ENCODE measurements at places on chromosomes 5 and 9. TPM values are rescaled to one million over a fixed set of nuclear protein-coding genes. Genes with fewer than 3 reads are reported as not detected.

Gene SPINK13
- total RNA-seq, result 0.37 TPM

Gene ACTBL2
- 0.11 TPM for total RNA-seq

Gene NR2F1-AS1
- total RNA-seq, result 20.1 TPM

Gene TNFAIP8
- total RNA-seq, result 21.9 TPM

Gene SPINK1
- total RNA-seq, result 0.33 TPM

Gene KCNV2
- not detected for total RNA-seq

Gene CBY3
- total RNA-seq, result not detected

Gene ORM1
- total RNA-seq, result not detected

Gene PSMB7
- total RNA-seq, result 263 TPM

Gene NACC2
- 23.0 TPM for total RNA-seq

Gene PCDHB15
- total RNA-seq, result 0.37 TPM

Gene IFNB1
- total RNA-seq, result not detected

Gene C5orf24
- total RNA-seq, result 42.4 TPM

Gene GPR21
- 1.5 TPM for total RNA-seq

Gene NFIB
- total RNA-seq, result 6.3 TPM

Gene SLC36A2
- total RNA-seq, result not detected

Gene BAAT
- total RNA-seq, result under 0.01 TPM

Gene ANKRD18B
- 6.7 TPM for total RNA-seq

Gene GPX8
- 126 TPM for total RNA-seq

Gene SLC25A2
- total RNA-seq, result 0.50 TPM

Gene TGFBI
- 247 TPM for total RNA-seq

Gene ARHGEF37
- 1.5 TPM for total RNA-seq

Gene BARX1
- total RNA-seq, result not detected

Gene LOX
- total RNA-seq, result 58.0 TPM

Gene TNFSF8
- total RNA-seq, result not detected

Gene CEL
- 0.12 TPM for total RNA-seq

Gene PCDHA7
- 0.87 TPM for total RNA-seq

Gene TMEM232
- 2.0 TPM for total RNA-seq

Gene MLANA
- not detected for total RNA-seq

Gene SUSD3
- 14.2 TPM for total RNA-seq

Gene DND1
- 0.33 TPM for total RNA-seq

Gene COL27A1
- 9.1 TPM for total RNA-seq

Gene AJM1
- 1.4 TPM for total RNA-seq

Gene FOCAD
- total RNA-seq, result 109 TPM

Gene FAXDC2
- total RNA-seq, result 4.5 TPM

Gene ACOT12
- total RNA-seq, result 0.37 TPM

Gene PCBD2
- total RNA-seq, result 2.9 TPM

Gene SLC9A3
- 1.2 TPM for total RNA-seq

Gene CYSRT1
- 0.55 TPM for total RNA-seq

Gene FCHSD1
- total RNA-seq, result 33.3 TPM

Gene SLC6A7
- not detected for total RNA-seq

Gene DIAPH1
- total RNA-seq, result 24.2 TPM

Gene MYOZ3
- not detected for total RNA-seq

Gene ABCA1
- 125 TPM for total RNA-seq

Gene SPATA31A3
- total RNA-seq, result not detected

Gene BTNL8
- total RNA-seq, result not detected

Gene EIF4E1B
- not detected for total RNA-seq
